Activated CD8-positive, alpha-beta memory T cell treated with anti-CD3 and anti-CD28 coated beads for 1 hour (primary cell): ENCODE measurements at places on chromosomes 3 and 15.

- no peak for DNase-seq
These were observed 25.6 kb upstream of the MAP3K13 start for GRCh38 chr3:185337231-185337816.

GRCh38 chr15:35450492-35450891 is 95.5 kb downstream of the DPH6 start:
- no peak for DNase-seq

- DNase-seq, result no peak
These were observed 607 bp upstream of the IMP3 start for GRCh38 chr15:75640483-75641178.

- DNase-seq, result no peak
These were observed 43.1 kb upstream of the TRPC1 start for GRCh38 chr3:142680710-142681109.

- DNase-seq, result no peak
These were observed 318.9 kb upstream of the COL8A1 start for GRCh38 chr3:99319450-99319849.

- peak; percentile 14 for DNase-seq
These were observed at the start of gene RFTN1 for GRCh38 chr3:16513141-16514020. RFTN1 (minus strand) TSS chr3:16513699; CDS start chr3:16493869, 19,830 bp downstream.

GRCh38 chr3:51789437-51789836 is 10.4 kb upstream of the IQCF6 start:
- DNase-seq, result no peak

- no peak for DNase-seq
These were observed 88.5 kb upstream of the MYZAP start for GRCh38 chr15:57503051-57503702.

DNA sequence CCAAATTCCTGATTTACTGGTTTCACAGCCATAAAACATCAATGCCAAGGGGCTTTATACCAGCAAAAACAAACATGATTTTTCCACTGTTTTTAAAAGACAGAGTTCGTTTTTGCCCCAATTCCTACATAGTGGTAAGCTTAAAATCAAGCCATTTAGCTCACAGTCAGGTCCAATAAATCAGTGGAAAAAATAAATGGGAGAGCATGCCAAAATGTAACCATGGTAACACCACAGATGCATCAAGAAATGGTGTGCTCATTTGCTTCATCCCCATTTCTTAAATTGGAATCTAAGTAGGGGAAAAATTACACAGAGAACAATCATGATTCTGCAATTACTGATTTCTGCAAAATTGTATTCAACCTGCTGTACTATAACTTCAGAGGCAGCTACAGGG is 418.8 kb downstream of the MAGI1 start:
- DNase-seq, result no peak

DNA sequence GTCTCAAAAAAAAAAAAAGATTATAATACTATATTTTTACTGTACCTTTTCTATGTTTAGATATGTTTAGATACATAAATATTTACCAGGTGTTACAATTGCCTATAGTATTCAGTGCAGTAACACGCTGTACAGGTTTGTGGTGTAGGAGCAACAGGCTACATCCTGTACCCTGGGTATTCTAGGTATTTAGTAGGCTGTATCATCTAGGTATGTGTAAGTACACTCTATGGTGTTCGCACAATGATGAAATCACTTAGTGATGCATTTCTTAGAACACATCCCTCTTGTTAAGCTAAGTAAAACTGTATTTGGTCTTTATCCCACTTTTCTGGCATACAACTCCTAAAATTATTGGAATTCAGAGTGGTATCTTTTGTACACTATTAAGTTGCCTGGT is 77.8 kb downstream of the CDC25A start:
- no peak for DNase-seq

- DNase-seq, result no peak
These were observed 44.7 kb upstream of the APEH start for GRCh38 chr3:49629451-49629850.

GRCh38 chr3:122776675-122777468 is 16.8 kb downstream of the HSPBAP1 start:
- no peak for DNase-seq

DNA sequence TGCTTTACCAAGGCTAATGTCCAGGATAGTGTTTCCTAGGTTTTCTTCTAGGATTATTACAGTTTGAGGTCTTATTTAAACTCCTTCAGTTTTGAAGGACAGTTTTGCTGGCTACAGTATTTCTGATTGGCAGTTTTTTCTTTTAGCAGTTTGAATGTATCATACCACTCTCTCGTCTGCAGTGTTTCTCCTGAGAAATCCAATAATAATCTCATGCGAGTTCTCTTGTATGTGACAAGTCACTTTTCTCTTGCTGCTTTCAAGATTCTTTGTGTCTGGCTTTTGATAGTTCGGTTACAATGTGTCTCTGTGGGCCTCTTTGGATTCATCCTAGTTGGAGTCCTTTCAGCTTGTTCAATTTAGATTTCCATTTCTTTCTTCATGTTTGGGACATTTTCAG is 53.0 kb upstream of the EHHADH start:
- DNase-seq, result no peak

GRCh38 chr3:192867645-192868044 is 50.0 kb downstream of the MB21D2 start:
- no peak for DNase-seq

DNA sequence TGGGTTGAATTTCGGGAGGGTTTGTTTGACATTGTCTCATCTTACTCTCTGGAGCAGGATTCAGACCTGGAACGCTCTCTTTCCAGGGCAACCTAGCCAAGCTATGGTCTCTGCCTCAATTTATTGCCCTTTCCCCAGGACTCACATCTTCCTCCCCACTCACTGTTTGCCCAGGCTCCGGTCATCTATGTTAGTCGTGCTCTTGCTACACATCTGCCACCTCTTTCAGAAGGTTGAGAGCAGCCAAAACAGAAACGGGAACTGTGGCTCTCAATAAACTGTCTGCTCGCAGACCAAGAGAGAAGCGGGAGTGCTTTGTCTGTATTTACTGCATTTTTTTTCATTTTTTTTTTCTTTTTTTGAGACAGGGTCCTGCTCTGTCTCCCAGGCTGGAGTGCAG is 81.6 kb downstream of the ST6GAL1 start:
- DNase-seq, result no peak

DNA sequence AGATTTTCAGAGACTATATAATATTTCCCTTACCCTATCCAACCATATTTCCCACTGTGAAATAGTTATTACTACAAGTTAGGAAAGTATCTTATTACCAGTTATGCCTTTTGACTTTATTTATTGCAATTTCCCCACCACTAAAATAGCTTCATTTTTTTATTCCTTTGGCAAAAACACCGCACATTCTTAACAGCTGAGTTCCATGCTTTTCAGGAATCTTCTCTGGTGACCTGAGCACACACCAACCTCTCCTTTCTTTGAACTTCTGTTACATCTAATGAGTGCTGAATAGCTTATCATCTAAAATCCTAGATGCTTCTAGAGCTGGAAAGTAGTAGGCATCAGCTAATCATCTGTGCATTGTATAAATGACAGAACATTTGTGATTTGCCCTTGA is 99.1 kb downstream of the UBE2E2 start:
- no peak for DNase-seq

GRCh38 chr15:65058394-65059368 is 9.1 kb downstream of the RASL12 start:
- DNase-seq, result no peak

GRCh38 chr15:28899061-28899738 is 13.4 kb downstream of the APBA2 start:
- no peak for DNase-seq

DNA sequence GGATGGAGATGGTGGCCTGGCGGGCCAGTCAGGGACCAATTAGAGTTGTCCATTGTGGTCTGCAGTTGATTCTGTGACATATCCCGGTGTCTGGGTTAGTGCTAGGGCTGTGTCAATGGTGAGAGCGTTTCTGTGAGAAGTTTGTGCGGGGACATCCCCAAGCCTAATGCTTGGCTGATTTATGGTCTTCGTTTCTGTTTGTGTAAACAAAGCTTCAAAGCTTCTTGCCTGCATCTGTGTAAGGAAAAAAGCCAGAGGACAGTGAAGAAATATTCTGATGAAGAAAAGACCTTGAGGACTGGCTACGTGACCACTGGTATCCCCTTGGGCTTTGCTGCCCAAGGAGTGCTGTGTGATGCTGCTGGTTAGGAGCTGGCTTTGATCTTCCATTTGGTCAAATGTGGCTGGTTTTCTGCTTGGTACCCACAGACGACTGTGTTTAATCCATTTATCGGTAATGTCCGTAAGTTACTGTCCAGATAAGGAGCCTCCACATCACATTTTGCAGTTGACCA is 74.6 kb upstream of the LRTM1 start:
- DNase-seq, result no peak

DNA sequence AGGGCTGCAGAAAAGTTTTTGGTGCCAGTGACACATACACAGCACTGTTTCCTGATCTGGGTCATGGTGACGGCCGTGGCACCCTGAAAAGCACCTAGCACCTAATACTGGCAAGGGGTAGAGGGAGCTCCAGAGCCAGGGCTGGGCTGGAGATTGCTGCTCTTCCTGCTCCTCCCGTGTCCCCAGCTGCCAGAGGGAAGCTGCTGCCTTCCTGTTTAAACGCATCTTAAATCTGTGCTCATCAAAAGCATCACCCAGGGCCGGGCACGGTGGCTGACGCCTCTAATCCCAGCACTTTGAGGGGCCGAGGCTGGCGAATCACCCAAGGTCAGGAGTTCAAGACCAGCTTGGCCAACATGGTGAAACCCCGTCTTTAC is 156.7 kb upstream of the MEF2A start:
- no peak for DNase-seq

DNA sequence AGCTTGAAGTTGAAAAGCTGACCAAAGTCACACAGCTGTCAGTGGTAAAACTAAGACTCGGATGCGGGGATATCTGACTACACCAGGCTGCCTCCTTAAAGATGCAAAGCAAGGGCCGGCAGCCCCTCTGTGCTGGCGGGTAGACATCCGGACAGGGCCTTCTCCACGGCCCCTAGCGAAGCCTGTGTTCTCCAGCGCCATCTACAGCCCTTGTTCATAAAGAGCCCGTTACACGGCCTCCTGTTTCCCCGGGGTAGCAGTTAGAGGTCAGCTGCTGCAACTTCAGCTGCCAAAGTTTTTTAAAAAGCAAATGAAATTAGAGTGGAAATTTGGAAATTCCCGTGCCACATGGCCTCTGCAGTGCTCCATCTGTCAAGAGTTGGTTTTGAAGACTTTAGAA is 383.0 kb downstream of the TBL1XR1 start:
- DNase-seq, result no peak

DNA sequence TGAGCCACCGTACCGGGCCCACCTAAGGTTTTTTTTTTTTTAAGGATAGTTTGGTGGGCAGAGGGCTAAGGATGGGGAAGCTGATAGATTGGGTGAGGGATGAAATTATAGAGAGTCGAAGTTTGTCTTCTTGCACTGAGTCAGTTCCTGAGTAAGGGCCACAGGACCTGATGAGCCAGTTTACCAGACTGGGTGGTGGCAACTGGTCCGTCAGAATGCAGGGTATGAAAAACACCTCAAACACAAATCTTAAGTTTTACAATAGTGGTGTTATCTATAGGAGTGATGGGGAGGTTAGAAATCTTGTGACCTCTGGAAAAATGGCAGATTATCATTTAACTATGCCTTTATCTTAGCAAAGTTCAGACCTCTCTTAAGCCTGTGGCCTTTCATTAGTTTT is 2.8 kb downstream of the ZNF860 start:
- DNase-seq, result no peak

- DNase-seq, result no peak
These were observed 8.5 kb downstream of the ITPKA start for GRCh38 chr15:41501931-41502794.

DNA sequence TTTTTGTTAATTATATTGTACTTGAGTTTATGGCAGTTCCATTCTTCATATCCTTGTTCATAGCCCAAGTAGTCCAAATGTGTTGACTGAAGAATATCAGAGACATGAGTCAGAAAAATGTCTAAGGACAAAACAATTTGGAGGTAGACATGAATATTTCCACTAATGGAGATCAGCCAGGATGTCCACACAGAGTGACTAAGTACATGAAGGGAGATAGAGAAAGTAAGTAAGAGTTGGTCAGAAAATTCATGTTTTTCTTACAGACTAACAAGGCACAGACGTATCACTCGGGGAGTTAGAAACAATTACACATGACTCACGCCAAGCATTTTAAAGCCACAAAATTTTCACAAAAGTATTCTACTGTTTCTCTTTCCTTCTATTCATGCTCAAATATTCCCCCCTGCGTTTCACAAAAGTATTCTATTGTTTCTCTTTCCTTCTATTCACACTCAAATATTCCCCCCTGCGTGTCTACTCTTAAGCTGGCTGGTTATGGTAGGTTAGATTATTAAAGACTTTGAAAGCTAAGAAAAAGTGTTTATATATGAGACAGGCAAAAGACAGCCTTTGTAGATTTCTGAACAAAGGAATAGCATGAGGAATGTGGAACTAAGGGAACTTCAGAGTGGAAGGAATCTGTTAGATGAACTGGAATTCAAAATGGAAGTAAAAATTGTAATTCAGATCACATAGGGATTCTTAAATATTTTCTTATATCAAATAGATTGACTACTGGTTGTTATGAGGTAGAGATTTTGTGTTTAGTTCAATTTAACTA is 648.7 kb upstream of the CCDC54 start:
- DNase-seq, result no peak
